Cortex of kidney (tissue), 1 donor: ENCODE measurements at places on chromosomes 4 and X.

DNA sequence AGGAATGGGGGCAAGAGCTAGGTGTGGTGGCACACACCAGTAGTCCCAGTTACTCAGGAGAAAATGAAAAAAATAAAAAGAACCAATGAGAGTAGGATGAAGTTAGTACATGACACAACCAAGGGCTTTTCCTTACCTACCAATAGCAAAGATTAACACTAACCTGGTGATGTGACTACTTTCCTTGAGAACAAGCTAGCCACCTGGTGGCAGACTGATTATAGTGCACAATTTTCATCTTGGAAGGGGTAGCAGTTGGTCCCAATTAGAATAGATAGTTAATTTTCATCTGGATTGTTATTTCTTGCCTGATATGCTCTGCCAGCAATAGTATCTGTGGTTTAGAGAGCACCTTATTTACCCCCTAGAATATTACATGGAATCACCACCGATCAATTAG is 1216.8 kb upstream of the PABPC4L start:
- no peak for DNase-seq

GRCh38 chrX:74467656-74468055 is 46.4 kb downstream of the SLC16A2 start:
- no peak for DNase-seq

GRCh38 chr4:85496933-85497332 is 22.0 kb downstream of the ARHGAP24 start:
- DNase-seq = no peak

DNA sequence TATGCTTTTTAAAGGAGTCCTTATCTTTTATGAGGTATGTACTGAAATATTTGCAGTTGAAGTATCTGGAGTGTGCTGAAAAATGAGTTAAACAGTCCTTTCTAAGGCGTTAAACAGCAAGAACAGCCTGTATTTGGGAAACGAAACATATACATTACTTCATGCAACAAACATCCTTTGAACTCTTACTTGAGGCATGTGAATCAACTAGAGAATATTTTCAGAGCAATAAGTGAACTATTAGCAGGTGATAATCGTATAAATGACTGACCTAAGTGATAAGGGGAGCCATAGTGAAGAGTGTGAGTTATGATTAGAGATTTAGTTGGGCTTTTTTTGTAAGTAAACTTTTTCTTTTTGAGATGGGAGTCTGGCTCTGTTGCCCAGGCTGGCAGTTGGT is 45.9 kb upstream of the RHOH start:
- DNase-seq = no peak

DNA sequence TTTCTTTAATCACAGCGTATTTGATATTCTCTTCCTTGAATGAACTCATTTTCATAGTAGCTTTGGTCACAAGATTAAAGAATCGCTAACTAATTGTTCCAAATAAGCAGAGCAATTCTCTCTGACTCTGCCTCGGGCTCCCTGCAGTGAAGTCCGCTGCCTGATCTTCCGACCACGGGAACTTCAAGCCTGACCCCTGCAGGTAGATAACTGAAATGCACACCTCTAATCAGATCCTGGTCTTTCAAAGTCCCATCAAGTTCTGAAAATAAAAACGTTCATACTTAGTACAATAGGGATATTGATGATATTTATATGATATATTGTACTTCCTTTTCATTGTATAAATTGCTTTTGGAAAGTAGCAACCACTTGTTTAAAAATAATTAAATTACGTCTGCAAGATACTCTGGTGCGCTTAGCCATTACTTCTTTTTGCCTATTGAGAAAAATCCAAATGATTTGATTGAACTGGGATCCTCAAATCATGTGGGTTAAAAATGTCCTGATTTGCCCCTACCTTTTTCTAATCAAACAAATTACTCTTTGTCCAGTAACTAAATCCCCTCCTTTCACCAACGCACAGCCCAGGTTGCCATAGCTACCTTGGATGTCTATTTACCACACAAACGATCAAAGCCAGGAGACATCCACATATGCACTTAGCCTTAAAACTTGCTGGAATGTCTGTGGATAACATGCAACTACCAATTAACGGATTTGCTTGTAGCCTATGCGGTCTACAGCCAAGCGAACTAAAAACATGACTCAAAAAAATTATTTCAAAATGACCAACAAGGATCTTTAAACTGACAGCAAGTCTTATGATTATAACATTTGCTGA is 4.2 kb downstream of the MID1 start:
- DNase-seq = no peak

DNA sequence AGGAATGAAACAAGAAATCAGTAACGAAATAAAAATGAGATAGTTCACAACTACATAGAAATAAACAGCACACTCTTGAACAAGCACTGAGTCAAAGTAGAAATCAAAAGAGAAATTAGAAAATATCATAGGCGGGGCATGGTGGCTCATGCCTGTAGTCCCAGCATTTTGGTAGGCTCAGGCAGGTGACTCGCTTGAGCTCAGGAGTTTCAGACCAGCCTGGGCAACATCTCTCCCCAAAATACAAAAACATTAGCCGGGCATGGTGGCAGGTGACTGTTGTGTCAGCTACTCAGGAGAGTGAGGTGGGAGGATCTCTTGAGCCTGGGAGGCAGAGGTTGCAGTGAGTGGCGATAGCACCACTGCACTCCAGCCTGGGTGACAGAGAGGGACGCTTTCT is 714.4 kb downstream of the GLUD2 start:
- no peak for DNase-seq

DNA sequence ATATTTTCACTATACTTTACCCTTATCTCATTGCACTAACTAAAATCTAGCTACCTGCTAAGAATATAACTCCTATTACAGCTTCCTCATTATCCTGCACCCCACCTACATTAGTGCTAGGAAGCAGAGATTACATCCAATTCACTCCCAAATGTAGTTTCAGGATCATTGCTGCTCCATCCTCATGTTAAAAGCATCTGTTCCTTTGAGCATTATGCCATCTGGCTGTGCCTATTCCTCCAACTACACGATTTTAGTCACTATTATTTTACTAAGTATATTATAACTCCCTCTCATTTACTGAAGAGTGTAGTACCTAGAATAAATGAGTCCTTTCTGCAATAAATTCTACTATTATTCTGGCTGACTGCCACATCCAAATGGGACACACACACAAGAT is 1586.9 kb downstream of the TECRL start:
- no peak for DNase-seq
